ENCODE measurements at places on chromosomes 6 and 20.

DNA sequence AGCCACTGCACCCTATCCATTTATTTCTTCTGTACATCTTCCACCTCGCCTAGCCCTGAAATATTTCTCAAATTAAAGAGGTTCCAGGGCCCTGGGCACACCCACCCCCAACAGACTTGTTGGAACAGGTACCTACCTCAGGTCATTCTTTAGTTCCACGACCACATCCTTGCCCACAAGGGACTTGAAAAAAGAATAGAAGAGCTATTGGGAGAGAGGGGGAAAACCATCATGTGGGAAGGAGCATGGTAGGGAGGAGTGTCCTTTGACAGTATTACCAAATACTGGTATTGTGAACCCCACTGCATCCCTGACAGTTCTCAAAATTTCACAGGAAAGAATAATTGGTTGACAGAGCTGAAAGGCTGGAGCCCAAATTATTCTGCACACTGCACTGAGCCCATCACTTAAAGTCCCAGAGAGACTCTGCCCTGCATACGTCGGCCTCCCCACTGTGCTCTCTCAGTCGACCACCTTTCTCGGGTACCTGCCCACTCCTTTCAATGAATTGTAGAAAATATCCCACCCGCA lies 762 bp downstream of the LSM2 start:
- DNase-seq: no peak

GRCh38 chr6:139640448-139640847 lies 266.0 kb upstream of the CITED2 start:
- no peak for DNase-seq

GRCh38 chr20:4920131-4920530 lies 81.2 kb downstream of the SLC23A2 start:
- DNase-seq: no peak

GRCh38 chr20:10347086-10347880 lies 86.7 kb downstream of the MKKS start:
- peak; percentile 37 for DNase-seq

DNA sequence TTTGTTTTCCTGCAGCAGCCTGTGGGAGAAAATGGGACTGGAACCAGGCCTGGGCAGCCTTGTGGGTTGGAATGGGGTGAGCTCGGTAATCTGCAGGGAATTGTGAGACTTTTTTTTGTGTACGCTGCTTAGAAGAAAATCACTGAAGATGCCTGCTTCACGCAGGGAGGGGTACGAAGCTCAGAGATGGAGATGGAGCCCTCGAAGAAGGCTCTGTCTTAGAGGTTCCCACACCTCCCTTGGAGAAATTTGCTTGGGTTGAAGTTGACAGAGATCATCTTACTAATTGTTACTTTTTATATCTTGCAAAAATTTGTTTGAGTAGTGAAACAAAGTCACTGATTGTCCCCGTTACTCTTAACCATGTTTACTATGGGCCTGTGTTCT lies 894 bp downstream of the PYGB start:
- DNase-seq: peak; percentile 42

DNA sequence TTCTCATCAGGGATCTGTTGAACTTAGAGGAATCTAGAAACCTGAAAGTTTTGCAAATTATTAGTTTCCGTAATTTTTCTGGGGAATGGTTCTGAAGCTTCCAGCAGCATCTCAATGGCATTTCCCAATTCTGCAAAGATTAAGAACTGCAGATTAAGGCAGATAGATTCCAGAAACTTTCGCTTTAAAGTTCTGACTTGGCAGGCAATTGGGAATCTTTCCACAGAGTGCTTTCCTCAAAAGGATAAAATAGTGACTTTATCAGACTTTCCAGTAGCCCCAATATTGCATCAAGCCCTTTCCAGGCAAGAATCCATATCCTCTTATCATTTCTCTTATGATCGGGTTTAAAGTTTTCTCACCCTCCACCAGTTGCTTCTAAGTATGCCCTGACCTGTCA lies 261.1 kb downstream of the FNDC1 start:
- no peak for DNase-seq

GRCh38 chr20:14937021-14937420 lies 599.6 kb upstream of the FLRT3 start:
- no peak for DNase-seq

DNA sequence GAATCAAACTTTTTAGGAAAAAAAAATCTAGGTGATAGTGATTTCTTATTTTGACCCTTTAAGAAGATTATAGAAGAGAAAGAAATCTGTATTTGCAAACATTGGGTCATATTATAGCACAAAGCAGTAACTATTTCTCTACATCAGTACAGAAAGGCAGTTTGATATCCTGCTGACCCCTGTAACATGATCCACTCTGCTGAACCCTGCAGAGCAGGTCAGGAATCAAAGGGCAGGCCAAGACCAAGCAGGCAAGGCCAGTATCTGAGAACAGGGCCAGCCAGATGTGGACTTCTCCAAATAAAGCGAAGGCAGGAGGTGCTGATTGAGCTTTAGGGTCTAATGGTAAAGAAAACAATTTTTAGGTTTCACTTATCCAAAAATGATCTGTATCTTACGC lies 239.4 kb downstream of the PTPRK start:
- no peak for DNase-seq

GRCh38 chr6:132456700-132457143 lies 55.4 kb upstream of the MOXD1 start:
- no peak for DNase-seq

DNA sequence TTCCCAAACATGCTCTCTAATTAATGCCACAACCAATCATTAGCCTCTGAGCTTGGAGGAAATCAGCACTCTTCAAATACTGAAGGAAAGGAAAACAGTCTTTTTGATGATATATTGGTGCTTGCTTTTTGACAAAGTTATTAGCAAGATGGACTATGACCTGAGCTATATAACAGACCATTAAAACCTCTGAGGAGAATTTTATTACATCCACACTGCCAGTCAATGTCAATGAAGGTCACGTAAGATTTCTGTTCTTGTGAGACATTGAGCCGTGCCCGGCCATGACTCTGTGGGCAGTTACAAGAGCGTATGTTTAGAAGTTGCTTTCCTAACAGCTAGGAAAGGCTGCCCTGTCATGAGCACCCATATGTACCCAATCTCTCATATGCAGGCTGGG lies 659.0 kb downstream of the UTRN start:
- DNase-seq: no peak

- DNase-seq: peak; percentile 18
Observed at GRCh38 chr20:50721881-50722281, 9.5 kb upstream of the PARD6B start.

GRCh38 chr6:159033160-159034049 lies 11.4 kb downstream of the TAGAP start:
- no peak for DNase-seq

GRCh38 chr6:70310063-70310694 lies 7.3 kb upstream of the COL9A1 start:
- DNase-seq: peak; percentile 56

DNA sequence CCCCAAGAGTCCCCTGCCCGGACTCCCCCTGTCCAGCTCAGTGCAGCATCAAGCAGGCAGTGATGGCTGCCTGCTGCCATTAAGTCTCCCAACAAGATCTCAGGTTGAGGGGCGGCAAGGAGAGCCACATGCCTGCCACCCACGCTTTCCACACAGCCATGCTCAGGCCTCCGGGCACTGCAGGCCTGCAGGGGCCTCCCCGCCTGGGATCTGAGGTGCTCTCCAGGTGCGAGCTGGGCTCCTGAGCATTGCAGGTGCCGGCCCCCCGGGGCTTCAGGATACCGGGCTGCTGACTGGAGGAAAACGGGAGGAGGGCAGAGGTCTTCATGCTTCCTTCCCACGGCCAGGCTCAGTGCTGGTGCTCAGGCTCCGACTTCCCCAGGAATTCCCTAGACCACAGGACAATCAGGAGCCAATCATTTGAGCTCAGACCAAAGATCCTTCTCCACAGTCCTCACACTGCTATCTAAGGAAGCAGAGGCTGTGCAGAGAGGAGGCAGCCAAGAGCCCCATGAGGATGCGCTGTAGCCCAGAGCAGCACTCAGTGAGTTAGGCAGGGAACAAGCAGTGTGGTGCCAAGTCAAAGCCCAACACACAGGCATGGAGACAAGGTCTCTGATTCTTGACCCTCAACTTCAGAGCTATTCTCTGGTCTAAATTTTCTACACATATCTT lies 52.7 kb downstream of the PYGB start:
- peak; percentile 26 for DNase-seq

DNA sequence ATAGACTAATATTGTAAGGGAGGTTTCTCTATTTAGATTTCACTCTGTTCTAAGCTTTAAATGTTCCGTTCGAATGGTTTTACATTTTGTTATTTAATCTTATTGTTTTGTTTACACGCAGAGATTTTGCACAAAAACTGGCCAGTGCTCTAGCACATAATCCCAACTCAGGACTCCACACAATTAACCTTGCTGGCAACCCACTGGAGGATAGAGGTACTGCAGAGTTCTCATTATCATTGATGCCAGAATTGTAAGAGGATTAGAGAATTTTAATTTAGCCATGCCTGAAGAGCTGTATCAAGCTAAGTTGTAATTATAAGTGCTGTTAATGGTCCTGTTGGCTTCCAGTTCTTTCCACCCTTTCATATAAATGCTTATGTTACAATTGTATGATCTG lies 179.7 kb upstream of the SCGN start:
- no peak for DNase-seq

DNA sequence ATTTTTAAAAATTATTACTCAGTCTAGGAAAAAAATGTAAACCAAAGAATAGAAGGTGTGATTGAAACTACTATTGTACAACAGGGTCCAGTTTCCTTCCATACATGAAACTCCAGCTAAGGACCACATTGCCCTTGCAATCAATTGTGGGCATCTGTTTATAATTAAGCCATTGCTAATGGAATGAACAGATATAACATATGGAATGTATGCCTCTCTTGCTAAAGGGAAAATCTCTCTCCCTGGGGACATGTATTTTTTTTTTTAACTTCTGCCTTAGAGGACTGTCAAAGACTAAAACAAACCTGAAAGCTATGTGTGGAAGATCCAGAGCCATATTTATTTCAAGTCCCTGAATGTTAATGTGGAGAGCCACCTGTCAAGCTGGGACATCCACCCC lies 336.8 kb upstream of the MANEA start:
- peak; percentile 24 for DNase-seq

DNA sequence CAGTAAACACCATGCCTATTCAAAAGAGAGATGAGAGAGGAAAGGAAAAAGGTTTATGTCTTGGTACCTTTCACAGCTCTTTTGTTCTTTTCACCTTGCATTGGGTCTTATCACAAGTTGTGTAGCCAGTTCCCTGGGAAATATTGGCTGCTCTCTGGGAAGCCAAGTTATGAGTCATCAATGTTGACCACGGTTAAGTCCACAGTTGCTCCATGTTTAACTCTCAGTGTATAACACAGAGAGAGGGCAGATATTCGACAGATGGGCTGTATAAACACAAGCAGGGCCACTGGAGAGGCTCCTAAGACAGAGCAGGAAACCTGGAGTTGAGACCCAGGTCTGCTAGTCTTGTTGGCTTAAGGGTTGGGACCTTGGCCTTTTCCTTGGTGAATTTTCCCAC lies 718.6 kb downstream of the QKI start:
- DNase-seq: no peak

DNA sequence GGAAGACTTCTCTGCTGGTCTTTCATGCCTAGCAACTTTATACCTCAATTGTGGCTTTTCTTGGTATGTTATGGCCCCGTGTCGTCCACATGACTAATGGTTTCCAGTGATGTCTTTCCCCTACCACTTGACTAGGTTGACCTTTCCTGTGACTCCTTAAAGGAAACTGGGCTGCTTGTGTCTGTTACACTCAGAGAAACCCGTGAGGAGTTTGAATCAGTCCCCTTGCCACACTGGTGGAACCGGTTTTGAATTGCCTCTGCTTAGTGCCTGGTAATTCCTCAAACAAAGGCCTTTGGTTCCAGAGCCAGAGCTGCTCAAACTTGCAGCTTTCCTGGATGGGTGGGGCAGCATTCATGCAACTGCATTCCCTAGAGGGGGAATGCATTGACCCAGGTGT lies 21.9 kb downstream of the ECT2L start:
- DNase-seq: peak; percentile 72

DNA sequence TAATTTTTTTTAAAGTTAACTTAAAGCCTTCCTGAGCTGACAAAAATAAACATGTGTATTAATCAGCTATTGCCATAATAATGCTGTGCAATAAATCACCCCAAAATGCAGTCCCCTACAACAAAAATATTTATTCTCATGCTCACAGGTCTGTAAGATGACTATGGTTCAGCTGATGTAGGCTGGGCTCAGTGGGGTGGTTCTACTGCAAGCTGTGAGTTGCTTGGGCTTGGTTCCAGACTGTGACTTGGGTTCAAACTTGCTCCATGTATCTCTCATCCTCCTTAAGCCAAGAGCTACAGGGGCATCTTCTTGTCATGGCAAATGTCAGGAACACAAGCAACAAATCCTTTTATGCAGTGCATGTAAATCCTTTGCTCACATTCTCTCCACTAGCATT lies 644.3 kb downstream of the KIF16B start:
- DNase-seq: no peak

GRCh38 chr6:167219967-167220512 lies 62.3 kb upstream of the GPR31 start:
- DNase-seq: no peak

DNA sequence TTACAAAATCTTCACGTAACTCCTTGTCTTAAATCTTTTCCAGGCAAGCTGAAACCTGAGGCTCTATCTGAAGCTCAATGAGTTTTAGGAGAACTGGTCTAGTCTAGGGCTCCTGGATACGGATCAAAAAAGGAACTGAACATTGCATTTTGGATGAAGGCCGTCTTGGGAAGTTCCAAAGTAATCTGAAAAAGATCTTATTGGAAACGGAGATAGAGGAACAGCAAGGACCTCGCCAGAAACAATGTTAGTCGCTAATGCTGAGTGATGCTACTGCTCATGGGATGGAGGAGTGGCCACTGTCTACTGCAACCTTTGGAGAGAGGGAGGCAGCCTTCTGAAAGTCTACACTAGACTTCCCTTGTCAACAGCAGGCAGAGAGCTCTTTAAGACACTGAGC lies 91.4 kb upstream of the ATXN1 start:
- DNase-seq: no peak

DNA sequence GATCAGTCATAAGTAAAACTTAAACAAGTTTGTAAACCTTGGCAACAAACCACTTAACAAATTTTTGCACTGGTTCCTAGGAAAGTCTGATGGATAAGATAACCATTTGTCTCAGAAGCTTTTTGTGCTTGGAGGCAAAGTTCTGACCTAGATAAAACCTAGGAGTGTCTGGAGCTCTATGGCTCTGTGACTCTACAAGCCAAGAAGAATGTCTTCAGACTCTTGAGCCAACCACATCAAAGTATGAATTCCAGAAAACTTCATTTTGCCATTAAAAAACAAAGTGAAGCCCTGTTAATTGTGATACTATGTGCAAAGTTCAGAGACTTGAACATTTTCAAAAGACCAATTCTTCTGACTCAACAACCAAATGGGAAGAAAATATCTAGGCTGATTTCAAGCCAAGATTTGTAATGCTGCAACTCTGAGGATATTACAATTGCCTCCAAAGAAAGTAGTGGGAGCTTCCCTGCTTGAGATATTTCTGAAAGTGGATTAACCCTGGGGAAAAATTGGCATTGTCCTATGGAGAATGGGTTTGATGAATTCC lies 158.1 kb upstream of the FOXQ1 start:
- no peak for DNase-seq

DNA sequence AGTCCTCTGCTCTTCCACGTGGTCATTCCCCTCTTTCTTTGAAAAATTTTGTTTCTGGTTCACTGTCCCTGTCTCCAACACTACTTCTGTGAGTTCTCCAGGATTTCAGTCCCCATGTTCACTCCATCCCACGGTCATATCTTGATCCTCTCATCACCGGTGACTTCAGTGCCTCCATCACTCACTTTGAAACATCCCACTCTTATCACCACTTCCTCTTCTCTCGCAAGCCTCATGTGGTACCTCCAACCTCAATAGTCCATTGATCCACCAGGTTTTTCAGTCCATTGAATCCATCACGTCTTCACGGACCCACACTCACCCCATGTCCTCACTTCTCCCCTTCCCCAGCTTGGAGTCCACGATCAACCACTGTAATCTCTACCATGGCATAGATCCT lies 64.8 kb downstream of the CARMIL1 start:
- no peak for DNase-seq
